A549 treated with dexamethasone at 1 μM for 4 hours (cell line): ENCODE measurements at places on chromosomes 7 and 10. TPM values are rescaled to one million over a fixed set of nuclear protein-coding genes. Genes with fewer than 3 reads are reported as not detected.

TMEM120A gene
- 37.7 to 48.3 TPM (median 45.4 TPM) in 5 replicates for total RNA-seq

MMRN2 gene
- total RNA-seq: 0.66 to 1.5 TPM (median 0.81 TPM) in 5 replicates

DOCK1 gene
- 20.8 to 29.5 TPM (median 27.7 TPM) in 5 replicates for total RNA-seq

PRXL2A gene
- 43.9 to 47.6 TPM (median 45.0 TPM) in 5 replicates for total RNA-seq

PPP1R3A gene
- not detected in 5 replicates for total RNA-seq

FOXP2 gene
- total RNA-seq: not detected in 5 replicates

GPC2 gene
- total RNA-seq: 0.39 to 0.75 TPM (median 0.69 TPM) in 5 replicates

BLVRA gene
- total RNA-seq: 63.7 to 90.7 TPM (median 67.6 TPM) in 5 replicates

HYAL4 gene
- 0.04 TPM in 1 of 5 replicates, not detected in the others for total RNA-seq

NRP1 gene
- 63.7 to 98.6 TPM (median 87.4 TPM) in 5 replicates for total RNA-seq

TCAF2 gene
- total RNA-seq: 1.4 to 2.1 TPM (median 1.5 TPM) in 5 replicates

CYP26C1 gene
- 0.02 TPM in 1 of 5 replicates, not detected in the others for total RNA-seq

OR13A1 gene
- total RNA-seq: 0.04 to 0.05 TPM in 2 of 5 replicates, not detected in the others

EIF5AL1 gene
- total RNA-seq: 1.6 to 3.6 TPM (median 1.9 TPM) in 5 replicates

RARRES2 gene
- total RNA-seq: 0.28 TPM in 1 of 5 replicates, not detected in the others

TMEM26 gene
- 0.04 to 0.08 TPM (median 0.07 TPM) in 5 replicates for total RNA-seq

BEND7 gene
- 7.5 to 10.1 TPM (median 8.7 TPM) in 5 replicates for total RNA-seq

UNCX gene
- 0.05 to 0.07 TPM (median 0.05 TPM) in 3 of 5 replicates, not detected in the others for total RNA-seq

ZNF425 gene
- total RNA-seq: 1.1 to 1.9 TPM (median 1.5 TPM) in 5 replicates

DGKB gene
- total RNA-seq: not detected in 5 replicates

ANKRD61 gene
- 0.26 to 0.97 TPM (median 0.67 TPM) in 5 replicates for total RNA-seq

AOAH gene
- total RNA-seq: 0.11 to 0.16 TPM in 2 of 5 replicates, not detected in the others

ACSM6 gene
- total RNA-seq: 0.06 TPM in 1 of 5 replicates, not detected in the others
